ENCODE measurements at places on chromosomes 4 and X. TPM values are rescaled to one million over a fixed set of nuclear protein-coding genes. Genes with fewer than 3 reads are reported as not detected.

CDX4 gene
- not detected for total RNA-seq

DNA sequence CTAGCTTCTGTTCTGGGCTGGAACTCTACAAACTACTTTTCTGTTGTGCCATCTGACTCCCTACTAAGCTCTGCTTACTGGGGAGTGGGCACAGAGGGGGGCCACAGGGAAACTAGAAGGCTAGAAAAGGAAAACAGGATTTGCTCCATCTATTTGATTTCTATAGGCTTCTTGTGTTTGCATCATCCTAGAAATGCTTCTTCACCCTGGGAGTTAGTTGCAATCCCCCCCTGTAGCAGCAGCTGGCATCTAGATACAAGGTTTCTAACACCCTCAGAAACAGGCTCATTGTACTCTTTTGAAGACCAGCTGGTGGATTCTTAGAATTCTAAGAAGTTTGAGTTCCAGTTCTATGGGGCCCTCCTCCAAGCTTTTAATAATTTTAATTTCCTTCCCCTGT is 213.4 kb downstream of the TMA16 start:
- H3K4me1 ChIP-seq = no peaks in the 10 kb centered on the region
- DNase-seq = no peak
- H3K36me3 ChIP-seq = no peaks in the 10 kb centered on the region
- H3K27me3 ChIP-seq = no peaks in the 10 kb centered on the region
- no peak overlapping the region for H3K27ac ChIP-seq

SSX1 gene
- not detected for total RNA-seq

- no peak overlapping the region for H3K27ac ChIP-seq
- H3K4me1 ChIP-seq = no peaks in the 10 kb centered on the region
- H3K27me3 ChIP-seq = no peaks in the 10 kb centered on the region
Measured at GRCh38 chr4:174260099-174260498, 23.4 kb downstream of the FBXO8 start.

STATH gene
- total RNA-seq = not detected

DNA sequence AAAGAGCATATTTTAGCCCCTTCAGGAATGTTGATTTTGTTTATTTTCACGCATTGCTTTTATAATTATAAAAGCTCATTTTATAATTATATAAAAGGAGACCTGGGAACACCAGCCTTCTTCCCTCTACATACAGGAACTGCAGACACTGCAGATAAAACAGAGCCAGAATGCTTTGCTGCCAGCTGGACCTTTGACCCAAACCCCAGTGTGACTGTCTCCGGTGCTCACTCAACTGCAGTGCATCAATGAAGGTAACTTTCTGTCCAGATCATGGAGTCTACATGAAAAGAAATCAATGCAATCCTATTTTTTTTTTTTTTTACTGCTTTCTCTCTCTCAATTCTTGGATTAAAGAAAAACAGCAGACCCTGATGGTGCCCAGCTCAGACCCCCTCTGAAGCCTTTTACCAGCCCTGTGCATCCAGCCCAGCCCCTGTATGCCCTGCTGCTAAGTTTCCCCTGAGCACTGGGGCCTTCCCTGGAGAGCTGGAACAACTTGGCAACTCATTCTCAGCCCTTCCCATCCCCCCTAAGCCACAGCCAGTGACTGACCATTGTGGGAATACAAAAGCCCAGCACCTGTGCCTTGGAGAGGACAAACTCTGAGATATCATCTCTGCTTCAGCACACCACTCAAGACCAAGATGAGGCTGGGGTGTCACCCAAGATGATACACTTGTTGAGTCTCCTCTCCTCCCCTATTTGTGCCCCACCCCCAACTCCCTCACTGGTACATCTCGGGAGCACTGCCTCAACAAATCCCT is 182.1 kb downstream of the EVC2 start:
- no peak for DNase-seq
- no peaks in the 10 kb centered on the region for H3K4me1 ChIP-seq
- H3K27me3 ChIP-seq = no peaks in the 10 kb centered on the region

GRCh38 chr4:34372815-34373214 is 1871.5 kb downstream of the ARAP2 start:
- H3K4me1 ChIP-seq = no peaks in the 10 kb centered on the region
- H3K4me3 ChIP-seq = no peak overlapping the region
- no peak for DNase-seq
- no peaks in the 10 kb centered on the region for H3K27me3 ChIP-seq
- no peaks in the 10 kb centered on the region for H3K36me3 ChIP-seq
- no peak overlapping the region for H3K27ac ChIP-seq

Data from endodermal cell (in vitro differentiated cells).